ENCODE measurements at places on chromosomes 2 and 18. TPM values are rescaled to one million over a fixed set of nuclear protein-coding genes. Genes with fewer than 3 reads are reported as not detected.

GRCh38 chr2:98551316-98551715, 57.0 kb downstream of the COA5 start:
- DNase-seq, result no peak

DNA sequence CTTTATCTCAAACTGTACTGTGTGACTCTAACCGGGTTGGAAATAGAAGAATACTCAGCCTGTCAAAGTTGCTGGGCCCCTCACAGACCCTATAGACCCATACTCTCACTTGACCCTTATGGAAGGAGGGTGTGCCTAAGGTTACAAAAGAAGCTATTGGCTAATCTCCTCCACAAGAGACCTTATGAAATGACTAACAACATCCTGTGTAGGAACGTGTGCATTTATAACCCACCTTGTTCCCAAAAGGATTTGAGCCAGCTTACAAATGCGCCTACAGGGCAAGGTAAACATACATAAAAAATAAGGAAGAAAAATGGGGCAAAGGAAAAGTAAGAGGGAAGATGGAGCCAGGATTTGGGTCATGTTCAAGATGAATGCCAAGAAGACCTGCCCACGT, 225.4 kb upstream of the SMAD2 start:
- no peak for DNase-seq

DNA sequence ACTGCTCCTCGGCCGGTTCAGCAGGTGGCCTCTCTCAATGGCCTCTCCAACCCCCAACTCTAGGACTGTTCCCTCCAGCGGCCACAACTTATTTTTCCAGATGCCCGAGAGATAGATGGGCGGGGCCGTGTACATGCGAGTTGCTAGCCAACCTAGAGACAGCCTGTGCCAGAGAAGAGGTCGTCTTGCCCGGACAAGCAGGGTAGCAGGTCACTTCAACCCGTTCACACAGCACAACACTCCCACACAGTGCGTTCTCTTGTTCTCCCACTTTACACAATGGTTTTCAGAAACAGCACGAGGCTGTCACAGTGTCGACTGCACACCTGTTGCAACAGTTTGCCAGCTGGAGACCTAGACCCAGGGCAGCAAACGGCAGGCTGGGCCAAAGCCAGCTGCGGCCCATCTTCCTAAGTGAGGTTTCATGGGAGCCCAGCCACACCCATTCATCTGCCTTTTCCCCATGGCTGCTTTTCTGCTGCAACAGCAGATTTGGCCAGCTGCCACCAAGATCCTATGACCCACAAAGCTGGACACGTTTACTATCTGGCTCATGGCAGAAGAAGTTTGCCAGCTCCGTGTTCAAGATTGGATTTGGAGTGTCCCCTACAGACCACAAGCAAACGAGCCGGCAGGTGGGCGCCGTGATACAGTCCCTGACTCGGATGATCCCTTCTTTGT, 7.3 kb upstream of the PRLH start:
- DNase-seq, result peak; percentile 65

GRCh38 chr2:105442056-105442455, 43.2 kb upstream of the FHL2 start:
- no peak for DNase-seq

DNA sequence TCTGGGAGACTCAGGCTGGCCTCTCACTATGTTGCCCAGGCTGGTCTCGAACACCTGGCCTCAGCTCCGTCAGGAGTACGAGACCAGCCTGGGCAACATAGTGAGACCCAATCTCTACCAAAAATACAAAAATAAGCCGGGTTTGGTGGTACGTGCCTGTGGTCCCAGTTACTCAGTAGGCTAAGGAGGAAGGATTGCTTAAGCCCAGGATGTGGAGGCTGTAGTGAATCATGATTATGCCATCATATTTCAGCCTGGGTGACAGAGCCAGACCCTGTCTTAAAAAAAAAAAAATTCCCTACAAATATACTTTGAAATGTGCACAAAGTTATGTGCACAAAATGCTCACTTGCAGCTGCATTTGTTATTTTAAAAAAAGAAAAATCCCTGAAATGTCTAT, 26.3 kb upstream of the AGAP1 start:
- DNase-seq, result peak; percentile 20

Gene TACR1
- total RNA-seq, result not detected

DNA sequence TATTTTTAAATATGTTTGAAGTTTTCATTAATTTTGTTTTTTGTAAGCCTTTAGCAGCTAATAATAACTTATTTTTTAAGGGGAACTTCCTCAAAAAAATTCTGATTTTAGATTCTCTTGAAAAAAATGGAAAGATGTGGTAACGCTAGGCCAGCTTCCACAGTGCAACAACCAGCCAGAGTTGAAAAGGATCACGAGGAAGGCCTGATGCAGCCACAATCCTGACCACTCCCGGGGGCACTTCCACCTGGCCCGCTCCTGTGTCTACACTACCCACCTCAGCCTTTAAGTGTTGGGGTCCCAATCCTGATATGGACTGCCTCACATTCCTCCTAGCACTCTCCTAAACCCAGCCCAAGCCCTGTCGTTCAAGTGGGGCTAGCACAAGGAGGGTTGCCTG, 101.1 kb downstream of the TMEM17 start:
- no peak for DNase-seq

- no peak for DNase-seq
Measured at GRCh38 chr2:194176134-194176533, 1480.9 kb upstream of the SLC39A10 start.

DNA sequence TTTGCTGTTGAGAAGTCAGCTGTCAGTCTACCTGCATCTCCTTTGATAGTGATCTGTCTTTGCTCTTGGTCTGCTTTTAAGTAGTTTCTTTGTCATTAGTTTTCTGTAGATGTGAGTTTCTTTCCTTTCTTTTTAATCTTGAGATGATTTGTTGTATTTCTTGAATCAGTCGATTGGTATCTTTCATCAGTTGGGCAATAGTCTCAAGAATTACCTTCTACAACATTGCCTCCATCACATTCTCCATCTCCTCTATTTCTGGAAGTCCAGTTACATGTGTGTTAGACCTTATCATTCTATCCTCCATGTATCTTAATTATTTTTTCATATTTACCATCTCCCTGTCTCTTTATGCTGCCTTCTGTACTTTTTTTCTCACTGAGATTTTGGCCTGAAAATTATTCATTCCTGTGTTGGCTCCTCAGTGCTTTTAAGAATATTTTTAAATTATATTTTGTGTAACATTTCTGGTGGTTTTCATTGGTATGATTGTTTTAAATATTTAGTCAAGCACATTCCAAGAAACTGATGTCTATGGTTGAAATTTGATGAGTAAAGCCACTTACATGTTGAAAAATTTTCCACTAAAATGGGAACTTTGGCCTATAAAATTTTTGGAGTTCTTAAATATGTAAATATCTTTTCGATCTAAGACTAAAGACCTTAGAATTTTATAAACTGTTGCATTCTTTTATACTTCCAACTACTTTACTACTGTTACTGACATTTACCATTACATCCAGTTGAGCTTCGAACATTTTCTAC, 239.5 kb upstream of the MGAT5 start:
- peak; percentile 80 for DNase-seq

- DNase-seq, result no peak
Measured at GRCh38 chr2:240864475-240864874, 4.1 kb upstream of the AGXT start.

DNA sequence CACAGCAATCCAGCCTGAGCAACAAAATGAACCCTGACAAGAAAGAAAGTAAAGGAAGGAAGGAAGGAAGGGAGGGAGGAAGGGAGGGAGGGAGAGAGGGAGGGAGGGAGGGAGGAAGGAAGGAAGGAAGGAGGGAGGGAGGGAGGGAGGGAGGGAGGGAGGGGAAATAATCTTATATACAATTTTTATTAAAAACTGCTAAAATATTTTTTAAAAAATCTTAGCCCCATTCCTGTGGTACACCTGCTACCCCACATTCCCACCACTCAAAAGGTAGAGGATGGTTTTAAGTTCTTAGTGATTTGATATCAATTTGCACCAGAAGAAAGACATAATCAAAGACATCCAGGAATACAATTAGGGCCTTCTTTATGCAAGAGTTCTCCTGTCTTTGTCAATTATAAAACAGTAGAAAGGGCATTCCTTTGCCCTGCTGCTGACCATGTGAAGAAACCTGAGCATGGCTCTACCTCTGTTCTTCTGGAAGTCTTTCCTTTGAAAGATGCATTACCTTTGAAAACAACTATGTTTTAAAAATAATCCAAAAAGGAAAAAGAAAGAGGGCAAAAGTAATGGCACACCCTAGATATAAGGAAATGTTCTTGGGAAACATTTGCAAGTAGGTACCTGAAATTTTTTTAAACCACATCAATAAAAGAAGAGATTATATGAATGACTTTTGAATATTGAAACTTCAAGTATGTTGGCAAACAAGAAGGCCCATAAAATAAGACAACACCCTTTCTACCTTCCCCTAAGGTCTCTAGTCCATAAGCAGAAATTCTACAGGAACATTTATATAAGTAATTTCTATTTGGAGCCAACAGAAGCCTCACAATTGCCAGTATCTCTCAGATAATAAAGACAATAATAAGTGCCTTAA, 33.7 kb upstream of the ACVR2A start:
- DNase-seq, result no peak

DNA sequence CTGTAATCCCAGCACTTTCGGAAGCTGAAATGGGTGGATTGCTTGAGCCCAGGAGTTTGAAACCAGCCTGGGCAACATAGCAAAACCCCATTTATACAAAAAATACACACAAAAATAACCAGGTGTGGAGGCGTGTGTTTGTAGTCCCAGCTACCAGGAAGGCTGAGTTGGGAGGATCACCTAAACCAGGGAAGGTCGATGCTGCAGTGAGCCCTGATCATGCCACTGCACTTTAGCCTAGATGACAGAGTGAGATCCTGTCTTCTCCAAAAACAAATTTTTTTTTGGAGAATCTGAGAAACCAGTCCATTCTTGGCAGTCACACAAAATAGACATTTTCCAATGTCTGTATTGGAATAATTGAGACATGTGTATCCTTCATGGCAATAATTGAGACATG, 46.8 kb downstream of the RAB27B start:
- DNase-seq, result no peak

Gene REG1B
- total RNA-seq, result not detected

Gene KIAA2012
- total RNA-seq, result 0.40 TPM

Gene SLC5A7
- total RNA-seq, result not detected

Gene AFF3
- 7.6 TPM for total RNA-seq

DNA sequence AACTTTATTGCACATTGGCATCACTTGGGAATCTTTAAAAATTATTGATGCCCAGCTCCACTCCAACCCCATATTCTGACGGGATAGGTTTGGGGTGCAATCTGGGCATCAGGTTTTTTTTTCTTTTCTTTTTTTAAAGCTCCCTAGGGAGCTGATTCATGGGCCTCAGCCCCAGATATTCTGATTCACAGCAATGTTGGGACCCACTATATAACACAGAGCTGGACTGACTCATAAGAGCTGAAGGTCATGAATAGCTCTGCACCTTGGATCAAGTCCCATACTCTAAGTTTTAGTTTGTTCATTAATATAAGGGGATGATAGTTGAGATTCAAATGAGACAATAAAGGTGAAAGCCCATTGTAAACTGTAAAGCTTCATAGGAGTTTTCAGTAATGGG, 191.1 kb upstream of the REV1 start:
- DNase-seq, result peak; percentile 7

Gene TLX2
- 0.18 TPM for total RNA-seq

DNA sequence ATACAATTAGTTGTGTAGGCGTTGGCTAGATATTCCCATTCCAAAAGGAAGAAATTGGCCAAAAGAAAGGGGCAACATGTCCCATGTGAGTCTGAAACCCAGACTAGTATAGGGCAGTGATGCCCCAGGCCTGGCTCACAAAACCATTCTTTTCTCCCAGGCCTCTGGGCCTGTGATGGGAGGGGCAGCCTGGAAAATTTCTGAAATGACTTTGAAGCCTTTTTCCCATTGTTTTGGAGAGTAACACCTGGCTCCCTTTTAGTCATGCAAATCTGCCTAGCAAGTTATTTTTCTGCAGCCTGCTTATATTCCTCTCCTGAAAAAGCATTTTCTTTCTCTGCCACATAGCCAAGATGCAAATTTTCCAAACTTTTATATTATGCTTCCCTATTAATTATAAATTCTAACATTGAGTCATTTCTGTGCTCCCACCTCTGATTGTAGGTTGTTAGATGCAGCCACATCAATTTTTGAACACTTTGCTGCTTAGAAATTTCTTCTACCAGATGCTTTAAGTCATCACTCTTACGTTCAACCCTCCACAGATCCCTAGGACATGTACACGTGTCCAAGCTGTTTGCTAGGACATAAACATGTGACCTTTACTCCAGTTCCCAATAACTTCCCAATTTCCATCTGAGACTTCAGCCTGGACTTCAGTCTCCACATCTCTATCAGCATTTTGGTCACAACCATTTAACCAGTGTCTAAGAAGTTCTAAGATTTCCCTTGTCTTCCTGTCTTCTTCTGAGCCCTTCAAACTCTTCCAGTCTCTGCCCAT, 76.1 kb upstream of the MC4R start:
- no peak for DNase-seq

Gene FAM124B
- not detected for total RNA-seq

DNA sequence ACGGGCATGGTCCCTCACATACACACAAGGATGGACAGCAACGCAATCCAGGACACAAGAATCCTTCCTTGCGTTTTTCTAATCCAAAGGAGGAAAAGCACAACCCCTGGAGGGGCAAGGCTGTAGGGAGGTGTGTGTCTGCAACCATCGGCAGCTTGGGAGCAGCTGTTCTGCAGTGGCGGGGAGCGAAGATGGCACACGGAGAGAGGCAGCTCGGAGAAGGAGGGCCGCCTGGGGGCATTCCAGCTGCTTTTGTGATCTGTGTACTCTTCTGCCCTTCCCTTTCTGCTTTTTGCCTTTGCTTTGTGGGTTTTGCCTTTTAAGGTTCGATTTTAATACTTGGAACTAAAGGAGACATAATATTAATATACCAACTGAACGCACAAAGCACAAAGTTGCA, 137.0 kb upstream of the DNMT3A start:
- DNase-seq, result no peak

Gene CDH2
- 324 TPM for total RNA-seq

GRCh38 chr2:113198790-113199612, 25.2 kb downstream of the PSD4 start:
- peak; percentile 37 for DNase-seq

- DNase-seq, result peak; percentile 17
Measured at GRCh38 chr2:170885130-170885791, 43.8 kb upstream of the GORASP2 start.

Gene PLB1
- 0.43 TPM for total RNA-seq

DNA sequence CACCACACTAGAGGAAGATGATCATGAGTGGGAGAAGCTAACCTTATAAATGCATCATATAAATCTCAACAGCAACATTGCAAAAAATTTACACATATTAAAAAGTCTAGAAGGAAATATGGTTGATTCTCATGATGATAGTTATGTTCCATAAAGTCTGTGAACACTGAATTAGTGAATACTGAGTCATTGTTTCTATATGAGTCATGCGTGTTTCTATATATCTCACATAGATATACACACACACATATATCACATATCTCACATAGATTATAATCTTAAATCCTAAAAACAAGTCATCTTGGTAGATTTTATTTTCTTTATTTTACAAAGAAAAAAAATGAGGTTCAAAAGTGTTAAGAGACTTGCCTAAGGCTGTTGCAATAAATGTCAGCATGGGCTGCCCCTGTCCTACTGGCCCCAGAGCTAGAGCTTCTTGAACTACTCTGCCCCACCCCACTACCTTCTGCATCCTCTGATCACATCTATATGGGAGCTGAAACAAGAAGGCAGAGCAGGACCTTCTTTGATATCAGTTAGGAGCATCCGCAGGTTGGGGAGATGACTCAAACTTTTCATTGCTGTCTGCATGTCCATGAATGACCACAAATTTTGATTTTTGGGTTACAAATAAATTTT, 81.8 kb upstream of the ADAM23 start:
- no peak for DNase-seq
